ENCODE measurements at places on chromosomes 7 and 10. TPM values are rescaled to one million over a fixed set of nuclear protein-coding genes. Genes with fewer than 3 reads are reported as not detected.

FGFBP3 gene
- 3.0 TPM for total RNA-seq

GPRIN2 gene
- total RNA-seq = not detected

CREB3L2 gene
- 44.7 TPM for total RNA-seq

XRCC2 gene
- total RNA-seq = 37.6 TPM

CAMK1D gene
- 0.24 TPM for total RNA-seq
